Suprapubic skin (tissue), 4 donors: ENCODE measurements at places on chromosomes 2 and 18.

DNA sequence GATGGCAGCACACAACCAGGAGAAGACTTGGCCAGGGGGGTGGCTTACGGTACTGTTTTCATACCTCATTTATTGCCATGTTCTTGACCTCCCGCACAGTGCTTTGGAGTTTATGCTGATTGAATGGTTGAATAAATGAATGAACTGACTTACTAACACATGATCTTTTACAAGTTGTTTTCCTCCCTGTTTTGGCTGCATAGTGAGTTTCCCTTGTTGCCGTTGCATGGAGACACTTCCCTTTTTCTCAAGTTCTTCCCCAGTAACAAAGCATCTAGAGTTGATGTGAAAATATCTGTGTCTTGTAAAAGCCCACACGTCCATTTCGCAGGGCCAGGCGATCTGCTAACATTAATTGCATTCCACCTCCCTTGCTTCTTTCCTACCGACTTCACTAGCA, 35.7 kb upstream of the RAB1A start:
- no peak for DNase-seq

DNA sequence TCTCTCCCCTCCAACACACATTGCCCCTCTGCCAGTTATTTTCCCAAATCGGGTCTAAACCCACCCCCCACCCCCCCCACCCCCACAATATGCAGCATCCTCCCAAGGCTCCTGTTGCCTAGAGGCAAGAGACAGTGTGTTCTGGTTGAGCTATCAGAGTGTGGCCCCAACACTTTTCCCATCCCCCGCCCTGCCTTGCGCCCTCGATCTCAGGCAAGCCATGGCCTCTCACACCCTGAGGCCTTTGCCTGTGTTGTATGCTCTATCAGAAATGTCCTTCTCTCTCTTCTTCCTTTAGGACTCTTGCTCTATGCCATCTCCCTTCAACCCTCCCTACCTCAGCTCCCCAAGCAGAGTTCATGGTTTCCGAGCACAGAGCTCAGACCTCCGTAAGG, 9.5 kb upstream of the GRHL1 start:
- no peak for DNase-seq

DNA sequence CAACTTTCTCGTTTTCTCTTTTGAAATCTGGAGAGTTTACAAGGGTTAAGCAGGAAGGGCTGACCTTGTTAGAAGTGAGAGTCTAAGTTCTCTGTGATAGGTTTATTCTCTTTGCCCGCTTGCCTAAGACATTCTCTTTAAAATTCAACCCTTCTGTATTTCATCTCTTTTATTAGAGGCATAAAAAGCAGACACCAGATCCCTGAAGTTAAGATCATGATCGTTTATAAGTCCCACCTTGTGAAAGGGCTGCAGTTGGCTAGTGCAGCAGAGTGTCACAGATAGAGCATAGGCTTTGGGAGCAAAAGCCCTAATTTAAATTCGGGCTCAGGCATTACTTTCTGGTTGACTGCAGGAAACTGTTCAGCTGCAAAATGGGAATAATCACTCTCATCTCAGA, 181.2 kb downstream of the EPHA4 start:
- DNase-seq = no peak

- DNase-seq = no peak
Observed at GRCh38 chr2:98643496-98644100, 35.2 kb downstream of the UNC50 start.

- DNase-seq = no peak
Observed at GRCh38 chr2:205995260-205995659, 90.7 kb downstream of the INO80D start.

- no peak for DNase-seq
Observed at GRCh38 chr2:9692456-9693195, 61.8 kb upstream of the YWHAQ start.

GRCh38 chr18:33022370-33022769, 249.5 kb upstream of the KLHL14 start:
- DNase-seq = no peak

DNA sequence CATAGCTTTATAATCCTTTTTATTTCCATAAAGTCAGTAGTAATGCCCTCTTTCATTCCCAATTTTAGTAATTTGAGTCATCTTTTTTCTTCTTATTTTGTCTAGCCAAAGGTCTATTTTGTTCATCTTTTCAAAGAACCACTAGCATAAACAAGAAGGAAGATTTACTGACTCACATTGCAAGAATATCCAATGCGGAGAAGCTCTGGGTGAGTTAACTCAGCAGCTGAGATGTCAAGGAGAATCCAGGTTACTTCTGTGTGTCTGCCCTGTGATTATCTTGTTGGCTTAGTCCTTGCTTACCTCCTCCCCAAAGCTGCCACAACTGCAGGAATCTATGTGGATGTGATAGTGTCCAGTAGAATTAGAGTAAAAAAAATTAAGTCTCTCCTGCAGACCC, 311.4 kb upstream of the NCKAP5 start:
- DNase-seq = no peak

DNA sequence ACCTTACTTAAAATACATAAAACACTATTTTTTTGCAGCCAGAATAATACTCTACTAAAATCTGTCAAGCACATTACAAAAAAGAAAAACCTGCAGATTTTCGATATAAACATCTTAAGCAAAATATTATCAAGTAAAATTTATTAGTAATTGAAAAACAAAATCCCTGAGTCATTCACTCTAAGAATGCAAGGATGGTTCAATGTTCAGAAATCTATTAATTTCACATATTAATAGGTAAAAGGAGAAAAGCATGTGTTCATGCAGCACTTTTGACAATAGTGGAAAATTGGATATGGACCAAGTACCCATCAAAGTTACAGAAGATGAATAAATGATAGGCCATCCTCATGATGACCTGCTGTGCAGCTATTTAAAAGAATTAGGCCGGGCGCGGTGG, 66.2 kb upstream of the OTOS start:
- DNase-seq = no peak

DNA sequence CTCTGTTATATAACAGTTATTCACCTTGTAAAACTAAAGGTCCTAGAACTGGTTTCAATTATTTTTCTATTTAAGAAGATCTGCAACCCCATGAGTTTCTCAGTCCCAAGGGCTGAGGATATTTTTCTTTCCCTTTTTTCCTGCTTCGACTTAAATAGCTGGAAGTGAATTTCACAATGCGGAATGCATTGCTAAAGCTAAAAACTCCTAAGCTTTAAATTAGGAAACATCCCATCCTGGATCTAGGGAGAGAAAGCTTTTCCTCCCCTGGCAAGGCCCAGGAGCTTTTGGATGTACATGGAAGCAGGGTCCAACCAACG, 1.4 kb downstream of the RFX8 start:
- no peak for DNase-seq

GRCh38 chr2:33383855-33384598, 92.4 kb upstream of the RASGRP3 start:
- no peak for DNase-seq

- no peak for DNase-seq
Observed at GRCh38 chr2:149037851-149038250, 648 bp upstream of the LYPD6B start.

- DNase-seq = no peak
Observed at GRCh38 chr2:225008179-225008856, 34.0 kb downstream of the DOCK10 start.

DNA sequence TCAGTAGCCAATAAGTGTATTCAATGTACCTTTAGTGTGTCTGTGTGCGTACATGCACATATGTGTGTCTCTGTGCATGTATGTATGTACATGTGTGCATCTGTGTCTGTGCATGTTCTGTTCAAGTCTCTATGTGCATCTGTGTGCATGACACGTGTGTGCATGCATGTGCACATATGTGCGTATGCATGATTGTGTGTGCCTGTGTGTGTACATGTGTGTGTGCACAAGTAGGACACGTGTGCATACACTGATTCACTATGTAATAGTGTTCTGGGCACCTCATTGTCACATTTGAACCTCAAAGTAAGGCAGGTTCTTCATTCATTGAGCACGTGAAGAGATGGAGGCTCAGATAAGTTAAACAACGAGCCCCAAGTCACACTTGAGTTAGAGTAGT, 142.6 kb upstream of the COPS8 start:
- no peak for DNase-seq

- DNase-seq = no peak
Observed at GRCh38 chr2:10740226-10740625, 18.8 kb downstream of the ATP6V1C2 start.

DNA sequence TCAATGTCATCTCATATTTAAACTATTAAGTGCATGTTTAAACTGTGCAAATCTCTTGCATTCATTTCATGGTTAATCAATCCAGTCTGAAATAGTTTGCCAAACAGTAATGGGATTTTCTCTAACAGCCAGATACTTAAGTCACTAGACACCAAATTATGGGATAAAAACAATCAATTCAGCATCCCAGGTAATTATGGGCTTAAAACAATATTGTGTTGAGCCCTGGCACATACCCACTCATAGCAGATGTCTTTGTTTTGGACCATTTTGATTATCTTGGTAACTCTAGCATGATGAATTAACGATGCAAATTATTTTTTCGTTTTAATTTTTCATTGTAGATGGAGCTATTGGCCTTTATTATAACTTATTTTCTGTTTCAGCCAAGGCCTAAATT, 118.5 kb upstream of the CD302 start:
- DNase-seq = no peak

GRCh38 chr18:54690198-54690597, 99.2 kb downstream of the DYNAP start:
- DNase-seq = no peak

DNA sequence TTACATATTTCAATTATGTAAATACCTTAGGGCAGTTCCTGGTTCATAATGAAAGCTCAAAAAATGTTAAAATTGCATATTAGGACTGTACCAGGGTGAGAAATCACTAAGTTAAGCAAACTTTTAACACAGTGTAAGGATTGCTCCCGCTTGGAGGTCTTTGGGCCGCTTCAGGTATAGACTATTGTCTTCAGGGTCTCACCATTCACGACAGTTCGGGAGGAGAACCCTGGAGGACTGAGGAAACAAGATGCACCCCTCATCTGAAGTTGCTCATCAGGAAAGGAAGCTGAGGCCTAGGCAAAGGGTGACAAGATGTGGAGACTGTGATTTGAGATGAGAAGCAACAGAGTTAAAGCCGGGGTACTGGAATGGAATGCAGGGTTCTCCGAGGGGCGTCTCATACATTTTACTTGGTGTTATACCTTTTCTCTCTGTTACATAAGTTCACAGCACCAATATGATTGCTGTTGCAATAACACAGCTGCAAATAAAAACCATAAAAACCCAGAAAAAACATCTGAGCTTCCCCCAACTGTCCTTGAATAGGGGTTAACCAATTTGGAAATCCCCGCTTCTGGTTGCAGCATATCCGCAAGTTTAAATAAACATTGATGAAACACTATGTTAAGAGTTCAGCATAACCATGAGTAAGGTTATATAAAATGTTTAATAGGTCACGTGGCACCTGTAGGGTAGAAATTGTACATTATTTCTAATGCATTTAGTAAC, 40.1 kb downstream of the FBXO48 start:
- no peak for DNase-seq

GRCh38 chr18:47790036-47790435, 140.4 kb downstream of the SMAD2 start:
- no peak for DNase-seq

GRCh38 chr18:11387880-11388279, 221.5 kb upstream of the SLC35G4 start:
- no peak for DNase-seq

GRCh38 chr2:29761278-29761677, 160.1 kb downstream of the ALK start:
- DNase-seq = no peak

GRCh38 chr2:57802243-57802642, 244.4 kb upstream of the VRK2 start:
- no peak for DNase-seq

DNA sequence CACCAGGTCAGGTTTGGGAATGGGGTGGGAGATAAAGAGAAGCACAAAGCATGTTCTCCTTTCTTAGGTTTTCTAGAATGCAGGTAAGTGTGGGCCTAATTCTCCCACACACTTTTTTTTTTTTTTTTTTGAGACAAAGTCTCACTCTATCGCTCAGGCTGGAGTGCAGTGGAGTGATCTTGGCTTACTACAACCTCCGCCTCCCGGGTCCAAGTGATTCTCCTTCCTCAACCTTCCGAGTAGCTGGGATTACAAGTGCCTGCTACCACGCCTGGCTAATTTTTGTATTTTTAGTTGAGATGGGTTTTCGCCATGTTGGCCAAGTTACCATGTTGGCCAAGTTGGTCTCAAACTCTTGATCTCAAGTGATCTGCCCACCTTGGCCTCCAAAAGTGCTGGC, 26.3 kb downstream of the LIPG start:
- DNase-seq = no peak

DNA sequence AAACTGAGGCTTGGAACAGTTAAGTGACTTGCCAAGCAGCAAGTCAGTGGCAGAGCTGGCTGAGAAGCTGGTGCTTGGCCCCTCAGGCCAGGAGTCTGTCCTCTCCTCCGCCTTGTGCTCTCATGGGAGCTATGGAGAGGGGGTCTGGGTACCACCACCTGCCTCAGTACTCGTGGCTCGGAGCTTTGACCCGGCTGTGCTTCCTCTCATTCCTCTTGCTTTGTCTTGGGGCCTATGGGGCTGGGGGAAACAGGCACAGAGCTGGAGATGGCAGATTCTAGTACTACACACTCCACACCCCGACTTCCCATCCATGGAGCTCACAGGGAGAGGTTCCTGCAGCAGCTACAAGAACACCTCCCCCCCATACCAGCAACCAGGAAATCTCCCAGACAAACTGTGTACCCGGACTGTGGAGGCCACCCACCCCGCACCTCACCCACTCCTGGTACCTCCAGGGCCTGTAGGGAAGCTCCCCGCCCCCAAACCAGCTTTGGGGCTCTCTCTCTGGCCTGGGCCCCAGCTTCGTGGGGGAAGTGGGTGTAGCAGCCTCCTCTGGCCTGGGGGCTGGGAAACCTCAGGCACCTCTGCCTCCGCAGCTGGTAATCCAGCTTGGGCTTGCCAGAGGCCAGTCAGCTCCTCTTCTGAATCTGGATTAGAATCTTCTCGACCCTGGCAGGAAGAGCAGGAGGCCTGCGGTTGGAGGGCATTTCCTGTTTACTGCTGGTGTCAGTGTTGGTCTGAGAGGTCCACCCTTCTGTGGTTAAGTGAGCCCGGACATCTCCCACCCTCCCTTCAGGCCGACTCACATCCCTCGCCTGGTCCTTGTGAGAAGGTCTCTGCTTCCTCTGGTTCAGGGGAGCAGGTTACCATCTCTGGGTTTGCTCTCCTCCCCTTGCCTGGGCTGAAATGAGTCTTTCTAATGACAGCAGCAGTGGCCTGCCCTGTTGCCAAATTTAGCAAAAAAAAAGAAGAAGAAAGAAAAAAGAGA, 22.3 kb upstream of the RHOB start:
- peak; percentile 72 for DNase-seq

GRCh38 chr2:152354909-152355308, 19.9 kb downstream of the FMNL2 start:
- no peak for DNase-seq

DNA sequence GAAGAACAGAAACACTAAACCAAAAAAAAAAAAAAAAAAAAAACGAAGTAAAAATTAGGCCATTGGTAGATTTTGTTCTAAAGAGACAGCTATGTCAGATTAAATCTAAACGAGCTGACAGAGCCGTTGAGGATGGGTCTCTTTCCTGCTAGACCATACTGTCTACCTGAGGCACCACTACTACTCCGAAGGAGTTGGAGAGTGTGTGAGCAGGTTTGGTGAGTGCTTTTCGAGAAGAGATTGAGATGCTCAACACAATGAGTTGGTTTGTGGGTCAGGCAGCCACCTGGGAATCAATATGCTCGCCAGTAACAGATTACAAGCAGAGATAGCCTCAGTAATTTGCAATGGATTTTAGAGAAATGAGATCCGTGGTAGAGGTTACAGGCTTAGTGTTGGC, 281.5 kb upstream of the EPAS1 start:
- DNase-seq = no peak

- DNase-seq = no peak
Observed at GRCh38 chr18:73220663-73221062, 352.9 kb upstream of the NETO1 start.
